ENCODE measurements at places on chromosomes 3 and 15.

DNA sequence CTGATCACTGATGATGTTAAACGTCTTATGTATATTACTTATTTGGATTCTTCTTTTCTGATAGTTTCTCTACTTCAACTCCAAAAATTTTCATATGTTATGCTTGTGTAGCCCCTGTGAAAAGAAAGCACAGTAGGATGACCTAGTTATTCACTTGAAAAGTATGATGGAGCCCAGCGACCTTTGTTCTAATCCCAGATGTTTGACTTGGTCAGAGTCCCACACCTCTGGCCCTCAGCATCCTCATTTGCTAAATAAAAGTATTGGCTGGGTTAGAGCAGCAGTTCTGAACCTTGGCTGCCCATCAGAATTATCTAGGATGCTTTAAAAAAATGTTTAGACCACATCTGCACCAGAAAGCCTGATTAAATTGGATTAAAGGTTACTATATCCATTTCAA lies 173.7 kb downstream of the ATG7 start:
- DNase-seq, result no peak

- no peak for DNase-seq
Observed at GRCh38 chr3:152480282-152480953, 211.7 kb downstream of the MBNL1 start.

DNA sequence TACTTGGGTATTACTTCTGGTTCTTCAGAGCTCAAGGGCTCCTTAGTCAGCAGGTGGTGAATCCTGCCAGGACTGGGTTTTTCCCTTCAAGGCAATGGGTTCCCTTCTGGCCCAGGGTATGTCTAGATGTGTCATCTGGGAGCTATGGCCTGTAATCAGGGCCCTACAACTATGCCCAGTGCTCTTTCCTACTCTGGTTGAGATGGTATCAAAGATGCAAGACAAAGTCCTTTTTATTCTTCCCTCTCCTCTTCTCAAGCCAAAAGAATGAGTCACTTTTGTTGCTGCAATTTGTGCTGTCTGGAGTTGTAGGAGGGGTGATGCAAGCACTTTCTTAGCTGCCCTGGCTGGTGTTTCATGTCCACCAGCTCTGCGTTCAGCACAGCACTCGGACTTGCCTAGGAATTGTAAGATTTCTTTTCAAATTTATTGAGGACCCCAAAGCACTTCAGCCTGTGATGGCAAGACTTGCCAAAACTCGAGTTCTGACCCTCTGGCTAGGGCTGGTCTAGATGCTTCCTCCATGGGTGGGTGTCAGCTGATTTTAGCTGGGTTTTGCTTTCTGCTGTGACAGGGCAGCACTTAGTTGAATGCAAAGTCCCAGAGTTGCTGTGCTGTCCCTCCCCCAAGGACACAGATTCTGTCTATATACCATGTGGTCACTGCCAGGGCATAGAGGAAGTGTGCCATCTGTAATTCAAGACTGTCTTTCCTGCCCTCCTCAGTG lies 129.2 kb upstream of the CBLB start:
- DNase-seq, result peak; percentile 98

- peak; percentile 46 for DNase-seq
Observed at GRCh38 chr15:51403072-51403878, 61.8 kb downstream of the GLDN start.
